Mammary epithelial cell (primary cell): ENCODE measurements at places on chromosomes 7 and 10. TPM values are rescaled to one million over a fixed set of nuclear protein-coding genes. Genes with fewer than 3 reads are reported as not detected.

- DNase-seq: no peak
Observed at GRCh38 chr10:600876-601659, 88.4 kb downstream of the DIP2C start.

DNA sequence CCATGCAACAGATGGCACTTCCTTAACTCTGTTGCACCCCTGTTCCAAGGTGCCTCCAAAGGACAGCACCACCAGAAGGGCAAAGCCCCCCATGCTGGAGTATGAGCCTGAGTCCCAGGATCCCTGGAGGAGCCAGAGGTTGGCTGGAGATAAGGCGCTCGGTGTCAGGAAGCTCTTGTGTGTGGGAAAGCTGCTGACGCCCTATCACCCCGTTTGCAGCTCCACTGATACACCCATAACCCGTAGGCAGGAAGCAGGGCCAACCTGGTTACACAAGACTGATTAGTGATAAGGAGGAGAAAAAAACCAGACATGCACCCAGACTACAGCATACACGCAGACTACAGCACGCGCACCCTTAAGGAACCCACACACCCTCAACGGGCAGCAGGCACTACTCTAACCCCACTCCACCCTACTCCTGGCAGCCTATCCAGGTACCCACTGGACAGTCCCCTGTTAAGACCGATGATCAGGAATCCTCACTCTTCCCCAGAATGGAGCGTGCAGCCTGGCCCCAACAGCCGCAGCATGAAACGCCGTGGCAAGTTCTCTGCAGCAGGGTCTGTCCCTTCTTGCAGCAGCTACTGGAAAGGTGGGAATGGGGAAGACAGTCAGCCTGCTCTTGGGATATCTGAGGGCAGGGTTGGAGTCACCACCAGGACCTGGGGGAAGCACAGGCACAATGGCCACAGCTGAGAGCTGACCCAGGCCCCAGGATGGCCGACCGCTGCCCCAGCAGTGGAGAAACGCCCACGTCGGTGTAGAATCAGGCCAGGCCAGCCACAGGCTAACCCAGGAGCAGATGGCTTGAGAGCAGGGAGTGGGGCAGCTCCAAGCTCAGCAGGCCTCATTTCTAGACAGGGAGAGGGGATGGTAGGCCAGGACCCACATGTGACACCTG, 38.3 kb upstream of the TUBB8 start:
- no peak for DNase-seq

Gene DDX50
- 30.0 TPM for total RNA-seq

Gene CC2D2B
- not detected in 2 replicates for total RNA-seq

GRCh38 chr7:151864081-151864480, 12.8 kb downstream of the PRKAG2 start:
- DNase-seq: no peak
